Activated naive CD4-positive, alpha-beta T cell (primary cell): ENCODE measurements at places on chromosomes 6 and 20.
A peak's percentile ranks its signal among the peaks of the same experiment; 100 is the strongest.

GRCh38 chr6:37517411-37517812 lies 17.7 kb upstream of the CCDC167 start:
- peak; percentile 52 for DNase-seq

- no peak for DNase-seq
Measured at GRCh38 chr6:7594579-7595125, 4.7 kb downstream of the SNRNP48 start.

DNA sequence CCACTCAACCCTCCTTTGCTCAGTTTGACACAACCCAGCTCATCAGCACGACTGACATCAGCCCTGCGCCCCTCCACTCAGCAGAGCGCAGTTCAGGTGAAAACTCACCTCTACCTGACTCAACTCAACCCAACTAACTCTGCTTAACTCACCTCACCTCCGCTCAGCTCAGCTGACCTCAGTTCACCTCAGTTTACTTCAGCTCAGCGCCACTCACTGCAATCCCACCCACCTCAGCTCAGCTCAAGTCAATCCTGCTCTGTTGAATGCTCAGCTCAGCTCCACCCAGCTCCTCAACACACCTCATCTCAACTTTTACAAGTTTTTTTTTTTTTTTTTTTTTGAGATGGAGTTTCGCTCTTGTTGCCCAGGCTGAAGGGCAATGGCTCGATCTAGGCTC lies 39.6 kb downstream of the CEBPB start:
- no peak for DNase-seq

DNA sequence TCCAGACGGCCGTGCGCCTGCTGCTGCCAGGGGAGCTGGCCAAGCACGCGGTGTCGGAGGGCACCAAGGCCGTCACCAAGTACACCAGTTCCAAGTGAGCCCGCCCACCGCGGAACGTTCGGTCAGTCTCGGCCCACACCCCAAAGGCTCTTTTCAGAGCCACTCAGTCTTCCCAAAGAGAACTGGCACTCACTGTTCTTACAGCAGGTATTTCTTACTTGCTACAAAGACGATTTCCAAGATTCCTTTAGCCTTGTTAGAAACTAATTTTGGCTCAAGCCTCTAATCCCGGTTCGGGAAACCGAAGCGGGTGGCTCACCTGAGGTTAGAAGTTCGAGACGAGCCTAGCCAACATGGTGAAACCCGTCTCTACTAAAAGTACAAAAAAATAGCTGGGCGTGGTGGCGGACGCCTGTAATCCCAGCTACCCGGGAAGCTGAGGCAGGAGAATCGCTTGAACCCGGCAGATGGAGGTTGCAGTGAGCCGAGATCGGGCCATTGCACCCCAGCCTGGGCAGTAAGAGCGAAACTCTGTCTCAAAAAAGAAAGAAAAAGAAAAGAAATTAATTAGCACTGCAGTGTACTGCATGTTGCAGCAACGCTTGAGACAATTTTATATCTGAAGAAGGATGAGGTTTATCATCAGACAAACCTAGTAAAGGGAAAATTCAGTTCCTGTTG lies 73.1 kb downstream of the OR2B2 start:
- no peak for DNase-seq

DNA sequence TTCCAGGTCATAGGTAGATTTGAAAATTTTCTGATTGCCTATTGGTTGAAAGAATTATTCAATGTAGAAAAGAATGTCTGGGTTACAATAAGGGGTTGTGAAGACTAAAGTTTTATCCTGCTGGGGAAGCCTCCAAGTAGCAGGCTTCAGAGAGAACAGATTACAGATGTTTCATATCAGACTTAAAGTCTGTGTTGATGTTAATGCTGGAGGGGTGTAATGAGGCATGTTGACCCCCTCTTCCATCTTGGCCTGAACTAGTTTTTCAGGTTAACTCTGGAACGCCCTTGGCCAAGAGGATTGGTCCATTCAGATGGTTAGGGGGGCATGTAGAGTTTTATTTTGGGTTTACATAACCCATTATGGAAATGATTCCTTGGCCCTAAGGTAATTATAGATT lies 356.2 kb downstream of the UTRN start:
- DNase-seq, result no peak

DNA sequence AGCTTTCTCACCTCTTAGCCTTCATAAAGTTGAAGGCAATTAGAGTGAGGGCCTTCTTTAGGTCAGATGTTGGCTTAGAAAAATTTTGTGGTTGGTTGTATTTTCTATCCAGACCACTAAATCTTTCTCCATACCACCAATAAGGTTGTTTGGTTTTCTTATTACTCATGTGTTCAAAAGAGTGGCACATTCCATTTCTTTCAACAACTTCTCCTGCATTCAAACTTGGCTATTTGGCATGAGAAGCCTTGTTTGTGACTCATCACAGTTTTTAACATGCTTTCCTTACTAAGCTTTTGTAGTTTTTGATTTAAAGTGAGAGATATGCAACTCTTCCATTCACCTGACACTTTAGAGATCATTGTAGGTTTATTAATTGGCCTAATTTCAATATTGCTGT lies 949.6 kb downstream of the TBC1D32 start:
- DNase-seq, result no peak

DNA sequence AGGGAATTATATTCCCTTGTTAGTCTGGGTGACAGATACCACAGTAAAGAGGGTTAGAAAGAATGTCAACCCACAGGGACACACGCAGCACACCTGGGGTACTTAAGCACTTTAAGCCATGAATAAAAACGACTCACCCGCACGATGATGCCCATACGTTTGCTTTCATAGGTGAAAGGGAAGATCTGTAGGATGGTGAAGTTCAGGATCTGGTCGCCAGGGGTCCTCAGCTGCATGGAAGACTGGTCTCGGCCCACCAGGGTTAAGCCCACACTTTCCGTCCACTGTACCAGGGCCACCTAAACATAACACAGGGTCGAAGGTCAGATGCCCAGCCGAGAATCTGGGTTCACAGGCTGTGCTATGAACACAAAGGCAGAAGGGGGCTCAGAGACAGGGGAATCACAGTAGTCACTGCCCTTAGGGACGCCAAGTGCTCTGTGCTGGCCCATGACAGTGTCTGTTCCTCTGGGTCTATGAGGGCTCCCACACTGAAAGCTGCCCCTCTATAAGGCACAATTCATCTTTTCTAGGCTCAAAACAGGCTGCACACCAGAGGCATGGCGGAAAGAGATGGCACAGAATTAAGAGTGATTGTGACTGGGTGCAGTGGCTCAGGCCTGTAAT lies 96.8 kb upstream of the NFATC2 start:
- DNase-seq, result peak; percentile 14

- no peak for DNase-seq
Measured at GRCh38 chr6:106324726-106325335, 729 bp downstream of the ATG5 start.

DNA sequence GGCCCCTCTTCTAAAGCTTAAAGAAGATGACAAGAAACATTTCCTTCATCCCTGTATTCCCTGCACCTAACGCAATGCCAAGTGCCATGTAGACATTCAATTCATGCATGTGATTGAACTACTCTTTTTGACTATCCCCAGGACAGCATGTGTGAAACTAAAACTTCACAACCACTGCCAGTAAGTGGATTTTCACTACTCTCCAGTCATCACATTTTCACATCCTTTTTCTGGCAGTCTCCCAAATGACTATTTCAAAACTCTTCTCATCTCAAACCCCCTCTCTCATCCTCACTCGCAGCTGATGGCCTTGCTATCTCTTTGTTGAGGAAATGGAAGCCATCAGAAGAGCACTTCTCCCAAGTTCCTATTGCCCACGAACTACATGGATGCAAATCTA lies 122.6 kb downstream of the OPRM1 start:
- DNase-seq, result no peak
